NCI-H1694 (cell line): ENCODE measurements at places on chromosomes 12 and 14.

DNA sequence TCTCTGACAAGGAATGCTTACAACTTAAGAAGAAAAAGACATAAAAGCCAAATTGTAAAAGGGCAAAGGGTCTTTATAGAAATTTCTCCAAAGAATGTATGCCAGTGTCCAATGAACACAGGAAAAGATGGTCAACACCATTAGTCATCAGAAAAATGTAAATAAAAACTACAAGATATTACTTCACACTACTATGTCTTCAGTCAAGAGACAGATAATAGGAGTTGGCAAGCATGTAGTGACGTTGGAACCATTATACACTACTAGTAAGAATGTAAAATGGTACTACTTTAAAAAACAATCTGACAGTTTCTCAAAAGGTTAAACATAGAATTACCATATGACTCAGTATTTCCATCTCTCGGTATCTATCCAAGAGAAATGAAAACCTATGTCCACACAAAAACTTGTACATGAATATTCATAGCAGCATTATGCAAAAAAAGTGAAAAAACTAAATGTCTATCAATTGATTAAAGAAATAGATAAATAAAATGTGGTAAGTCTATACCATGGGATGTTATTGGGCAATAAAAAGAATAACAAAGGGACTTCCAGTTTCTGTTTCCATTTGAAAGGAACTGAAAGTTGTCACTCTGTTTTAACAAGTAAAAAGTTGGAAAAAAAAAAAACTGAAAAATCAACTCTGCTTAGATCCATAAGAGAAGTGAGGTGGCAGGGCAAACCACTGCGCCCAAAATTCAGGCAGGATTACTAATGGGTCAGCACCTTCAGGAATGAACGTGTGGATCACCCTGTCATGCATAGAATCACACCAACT lies 69.8 kb downstream of the ALG10B start:
- no peak for DNase-seq

- no peak for DNase-seq
These were observed 780.5 kb downstream of the NRXN3 start for GRCh38 chr14:78950649-78951048.

GRCh38 chr12:116320791-116321217 lies 43.3 kb upstream of the MED13L start:
- DNase-seq, result no peak

DNA sequence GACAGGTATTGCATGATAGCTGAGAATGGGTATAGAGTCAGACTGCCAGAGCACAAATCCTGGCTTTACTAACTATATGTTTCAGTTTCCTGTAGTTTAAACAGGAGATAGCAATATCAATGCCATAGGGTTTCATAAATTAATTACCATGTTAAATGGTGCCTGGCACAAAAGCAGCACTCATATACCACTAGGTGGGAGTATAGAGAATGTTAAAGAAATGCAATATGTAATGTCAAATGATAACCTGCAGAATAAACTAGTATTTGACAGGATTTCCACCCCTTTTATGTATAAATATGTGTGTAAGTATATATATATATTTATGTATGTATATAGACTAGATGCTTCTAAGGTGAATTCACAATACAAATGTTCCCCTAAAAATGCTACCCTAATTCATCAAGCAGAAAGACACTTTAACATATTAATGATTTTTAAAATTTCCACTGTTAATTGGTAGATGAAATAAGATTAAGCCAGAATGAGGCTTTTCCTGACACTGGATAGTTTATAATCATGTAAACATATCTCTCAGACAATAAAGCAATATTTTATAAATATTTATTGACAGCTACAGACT lies 8.6 kb downstream of the WDR89 start:
- DNase-seq, result peak; percentile 60

- DNase-seq, result no peak
These were observed 4.7 kb downstream of the TDRD9 start for GRCh38 chr14:103932791-103933490.

DNA sequence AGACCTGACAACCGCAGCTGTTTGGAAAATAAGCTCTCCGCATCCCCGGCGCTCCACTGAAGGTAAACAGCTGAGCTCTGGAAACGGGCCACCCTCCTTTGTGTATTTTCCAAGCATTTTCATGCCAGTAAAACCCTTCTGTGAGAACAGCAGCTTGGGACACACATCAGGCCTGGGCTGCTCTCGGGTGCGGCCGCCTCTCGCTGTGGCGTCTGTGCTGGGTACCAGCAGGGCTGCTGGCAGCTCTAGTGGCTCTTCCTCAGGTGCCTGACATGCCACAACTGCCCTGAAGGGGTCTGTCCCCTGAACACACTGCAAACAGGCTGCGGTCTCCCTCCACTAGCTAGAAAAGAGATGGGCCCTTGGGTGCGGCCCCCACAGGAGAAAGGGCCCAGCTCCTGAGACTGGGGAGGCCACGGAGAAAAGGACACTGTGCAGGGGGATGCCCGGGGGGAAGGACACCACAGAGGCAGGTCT lies 96.3 kb downstream of the ITPK1 start:
- peak; percentile 97 for DNase-seq

- no peak for DNase-seq
These were observed 105.7 kb downstream of the CRADD start for GRCh38 chr12:93782853-93783252.

DNA sequence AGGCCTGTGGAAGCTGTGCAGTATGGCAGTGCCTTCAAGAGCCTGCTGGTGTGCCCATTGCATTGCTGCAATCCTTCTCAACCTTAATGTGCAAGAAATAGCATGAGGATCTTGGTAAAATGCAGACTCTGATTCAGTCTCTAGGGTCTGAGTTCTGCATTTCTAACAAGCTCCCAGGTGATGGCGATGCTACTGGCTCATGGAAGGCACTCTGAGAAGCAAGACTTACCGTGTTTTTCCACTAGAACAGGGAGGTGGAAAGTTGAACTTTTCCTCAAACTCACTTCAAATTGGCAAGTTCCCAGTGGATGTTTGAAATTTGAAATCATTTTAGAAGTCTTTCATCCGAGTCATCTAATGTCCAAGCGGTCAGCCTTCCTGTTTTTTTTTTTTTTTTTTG lies 55.5 kb downstream of the MYRFL start:
- no peak for DNase-seq

GRCh38 chr12:2356601-2357125 lies 303.9 kb downstream of the CACNA1C start:
- no peak for DNase-seq

GRCh38 chr14:71403656-71404055 lies 496.4 kb downstream of the PCNX1 start:
- DNase-seq, result peak; percentile 12

GRCh38 chr14:51988221-51988620 lies 1.1 kb upstream of the RTRAF start:
- no peak for DNase-seq

GRCh38 chr12:116142936-116143898 lies 134.3 kb downstream of the MED13L start:
- no peak for DNase-seq

DNA sequence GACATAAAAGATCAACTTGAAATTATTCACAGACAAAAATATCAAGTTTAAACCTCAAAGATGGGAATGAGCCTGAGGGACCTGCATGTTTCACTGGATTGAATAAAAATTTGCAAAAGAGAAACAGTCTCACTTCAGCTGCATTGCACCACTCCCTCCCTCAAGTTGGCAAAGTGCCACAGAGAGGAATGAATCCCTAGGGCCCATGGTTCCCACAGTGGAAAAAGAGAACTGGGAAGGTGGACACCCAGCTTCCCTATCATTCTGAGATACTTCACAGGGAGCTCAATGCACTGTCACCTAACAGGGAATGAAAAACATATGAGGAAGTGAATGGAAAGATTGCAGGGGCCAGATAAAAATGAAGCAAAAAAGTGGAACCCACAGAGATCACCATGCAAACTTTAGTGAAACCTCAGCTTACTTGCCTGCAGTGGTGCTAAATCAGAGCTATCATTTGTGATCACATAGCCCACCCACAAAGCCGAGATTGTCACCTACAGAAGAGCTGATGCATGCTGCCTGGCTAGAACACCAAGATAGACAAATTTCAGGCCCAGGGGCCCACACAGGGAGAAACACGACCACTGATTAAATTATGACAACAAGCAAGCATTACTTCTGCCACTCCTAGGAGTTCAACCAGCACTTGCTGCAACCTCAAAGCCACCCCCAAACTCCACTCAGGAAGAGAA lies 911.3 kb downstream of the LRFN5 start:
- no peak for DNase-seq

DNA sequence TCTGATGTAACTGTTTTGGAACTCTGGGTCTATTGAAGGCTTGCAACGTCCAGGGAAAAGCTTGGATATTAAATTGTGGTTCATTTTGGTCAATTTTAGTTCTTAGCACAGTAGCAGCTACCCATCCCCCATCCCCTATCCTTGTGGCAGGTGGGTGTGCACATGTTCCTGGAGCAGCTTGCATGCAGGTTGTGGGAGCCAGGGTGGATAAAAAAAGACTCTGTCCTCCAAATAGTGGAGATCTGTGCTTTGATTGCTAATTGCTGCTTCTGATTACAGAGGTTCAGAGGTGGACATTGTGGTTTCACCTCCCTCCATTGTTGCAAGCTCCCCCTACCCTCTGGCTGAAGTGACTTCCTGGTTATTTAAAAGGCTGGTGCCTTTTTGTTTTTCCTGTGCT lies 23.1 kb downstream of the ATP23 start:
- DNase-seq, result no peak

DNA sequence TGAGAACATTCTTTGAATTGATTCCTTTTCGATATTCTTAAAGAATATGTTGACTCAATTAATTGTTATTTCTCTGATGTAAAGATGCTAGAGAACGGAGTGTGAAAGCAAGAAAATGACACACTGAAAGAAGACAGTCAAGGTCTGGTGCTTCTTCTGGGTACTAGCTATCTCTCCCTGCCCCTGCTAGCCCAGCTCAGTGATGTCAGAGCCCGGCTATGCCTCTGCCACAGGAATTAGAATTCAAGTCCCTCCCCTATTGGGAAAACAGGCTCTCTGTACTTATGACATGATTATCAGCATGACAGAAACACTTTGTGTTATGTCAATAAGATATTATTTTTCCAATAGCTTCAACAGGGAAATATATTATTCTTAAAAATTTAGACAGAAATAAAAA lies 252.4 kb downstream of the KCNC2 start:
- no peak for DNase-seq

- DNase-seq, result no peak
These were observed 2.8 kb downstream of the SLC38A2 start for GRCh38 chr12:46369474-46370379.

- no peak for DNase-seq
These were observed 3.5 kb downstream of the WNT10B start for GRCh38 chr12:48967991-48968390.

DNA sequence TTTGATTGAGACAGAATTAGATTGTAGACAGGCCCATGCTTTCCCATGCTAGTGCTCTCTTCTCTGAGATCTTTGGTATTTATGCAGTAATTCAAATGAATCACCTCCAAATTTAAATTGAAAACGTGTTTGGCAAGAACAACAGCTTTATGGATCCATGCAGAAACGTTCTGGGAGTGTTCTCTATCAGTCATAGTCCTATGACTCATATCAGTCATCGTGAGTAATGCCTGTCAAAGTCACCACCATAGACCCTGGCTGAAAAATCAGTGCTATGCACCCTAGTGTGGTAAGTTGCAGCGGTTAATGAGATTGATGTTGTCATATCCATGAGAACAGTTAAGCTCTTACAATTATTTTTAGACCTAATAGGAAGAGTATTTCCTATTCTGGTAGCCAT lies 90.1 kb upstream of the FOXG1 start:
- no peak for DNase-seq

GRCh38 chr12:1716215-1716862 lies 25.5 kb downstream of the ADIPOR2 start:
- DNase-seq, result no peak

- DNase-seq, result peak; percentile 95
These were observed 58.0 kb downstream of the PAPLN start for GRCh38 chr14:73295198-73295796.

DNA sequence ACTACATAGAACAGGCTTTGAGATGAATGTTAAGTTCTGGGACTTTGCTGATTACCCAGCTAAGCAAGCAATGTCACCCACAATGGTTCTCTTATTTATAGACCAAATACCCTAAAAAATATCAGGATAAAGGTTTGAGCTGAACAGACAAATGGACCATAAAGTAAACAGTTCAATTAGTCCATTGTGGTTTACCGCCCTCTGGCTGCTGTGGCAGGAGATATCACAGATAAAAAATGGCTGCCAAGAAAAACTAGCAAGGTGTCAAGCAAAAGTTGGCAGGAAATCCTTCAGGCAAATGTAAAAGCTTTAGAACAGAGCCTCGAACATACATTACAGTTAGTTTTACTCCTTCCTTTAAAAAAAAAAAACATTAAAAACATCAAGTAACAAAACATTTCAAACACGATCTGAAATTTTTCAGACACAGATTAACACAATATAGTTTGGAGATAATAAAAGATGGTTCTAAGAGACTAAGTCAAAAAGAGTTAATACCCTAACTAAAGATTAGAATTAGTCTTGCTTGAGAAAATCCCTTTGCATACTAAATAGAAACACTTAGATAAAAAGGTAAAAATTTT lies 41.3 kb downstream of the MED13L start:
- DNase-seq, result peak; percentile 4

- DNase-seq, result peak; percentile 60
These were observed 327.5 kb upstream of the PDE3A start for GRCh38 chr12:20040831-20041230.

DNA sequence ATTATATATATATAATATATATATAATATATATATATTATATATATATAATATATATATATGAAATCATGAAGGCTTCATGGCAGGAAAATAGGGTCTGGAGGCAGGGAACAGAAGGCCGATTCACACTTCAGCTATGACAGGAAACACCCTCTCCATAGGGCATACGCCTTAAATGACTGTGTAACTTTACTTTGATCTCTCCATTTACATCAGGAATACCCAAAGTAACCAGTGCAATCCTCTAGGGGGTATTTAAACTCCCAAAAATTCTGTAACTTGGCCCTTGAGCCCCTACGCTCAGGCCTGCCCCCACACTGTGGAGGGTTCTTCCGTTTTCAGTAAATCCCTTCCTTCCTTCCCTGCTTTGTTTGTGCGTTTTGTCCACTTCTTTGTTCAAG lies 40.4 kb upstream of the PPP2R5C start:
- DNase-seq, result no peak

DNA sequence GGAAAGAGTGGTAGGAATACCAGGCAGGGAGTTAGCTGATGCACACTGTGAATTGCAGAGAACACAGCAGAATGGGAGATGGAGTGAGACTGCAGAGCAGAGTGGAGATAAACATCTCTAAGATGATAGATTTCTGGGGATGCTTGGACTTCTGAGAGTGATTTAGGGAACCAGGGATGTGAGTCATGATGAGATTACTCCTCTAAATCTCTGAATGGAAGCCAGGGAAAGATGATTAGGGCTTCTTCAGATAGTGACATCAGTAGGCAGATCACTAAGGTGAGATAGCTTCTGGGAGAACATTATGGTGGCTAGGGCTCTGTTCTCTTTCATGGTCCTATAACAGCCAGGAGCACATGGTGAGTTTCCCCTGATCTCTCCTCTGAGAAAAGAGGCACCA lies 501.5 kb upstream of the USP15 start:
- DNase-seq, result no peak

GRCh38 chr12:40827683-40828592 lies 135.7 kb downstream of the CNTN1 start:
- DNase-seq, result no peak

GRCh38 chr12:27498149-27498548 lies 25.9 kb upstream of the PPFIBP1 start:
- no peak for DNase-seq

GRCh38 chr12:84594157-84594556 lies 318.4 kb downstream of the SLC6A15 start:
- DNase-seq, result no peak

- DNase-seq, result no peak
These were observed 1.7 kb downstream of the EMP1 start for GRCh38 chr12:13198241-13198640.
